ENCODE measurements at places on chromosomes 13 and 19. TPM values are rescaled to one million over a fixed set of nuclear protein-coding genes. Genes with fewer than 3 reads are reported as not detected.

Gene ADPRHL1
- 1.3 TPM for total RNA-seq

Gene CGB5
- total RNA-seq: not detected

Gene CEACAM6
- total RNA-seq: not detected

Gene MBD3L3
- total RNA-seq: not detected

Gene C13orf42
- not detected for total RNA-seq

Gene OR7A5
- not detected for total RNA-seq

Gene CACNG6
- not detected for total RNA-seq

Gene PRTN3
- total RNA-seq: not detected

Gene PRKCG
- not detected for total RNA-seq

Gene TBXA2R
- total RNA-seq: 3.9 TPM

Gene PLEKHJ1
- total RNA-seq: 82.4 TPM

Gene WDR18
- total RNA-seq: 50.5 TPM

Gene CPAMD8
- total RNA-seq: 5.1 TPM

Gene CASP14
- total RNA-seq: not detected

Gene KLF5
- 0.87 TPM for total RNA-seq
